T-cell (primary cell): ENCODE measurements at places on chromosomes 6 and 20.

DNA sequence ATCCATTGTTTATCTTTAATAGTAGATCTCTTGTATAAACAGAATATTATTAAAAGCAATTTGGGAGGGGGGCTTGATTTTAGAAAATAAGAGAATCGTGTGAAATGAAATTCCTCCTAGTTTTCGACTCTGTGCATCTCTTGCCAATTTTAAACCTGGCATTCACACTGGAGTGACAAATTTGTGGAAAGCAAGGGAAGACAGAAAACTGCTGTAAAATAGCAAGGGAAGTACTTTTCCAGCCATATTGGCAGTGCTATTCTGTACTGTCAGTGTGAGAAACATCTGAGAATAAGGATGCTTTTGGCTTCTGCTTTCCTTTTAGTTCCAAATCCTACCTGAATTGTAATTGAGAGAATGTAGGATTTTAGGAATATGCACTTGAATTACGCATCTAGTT, 40.2 kb downstream of the TOP1 start:
- DNase-seq = no peak

DNA sequence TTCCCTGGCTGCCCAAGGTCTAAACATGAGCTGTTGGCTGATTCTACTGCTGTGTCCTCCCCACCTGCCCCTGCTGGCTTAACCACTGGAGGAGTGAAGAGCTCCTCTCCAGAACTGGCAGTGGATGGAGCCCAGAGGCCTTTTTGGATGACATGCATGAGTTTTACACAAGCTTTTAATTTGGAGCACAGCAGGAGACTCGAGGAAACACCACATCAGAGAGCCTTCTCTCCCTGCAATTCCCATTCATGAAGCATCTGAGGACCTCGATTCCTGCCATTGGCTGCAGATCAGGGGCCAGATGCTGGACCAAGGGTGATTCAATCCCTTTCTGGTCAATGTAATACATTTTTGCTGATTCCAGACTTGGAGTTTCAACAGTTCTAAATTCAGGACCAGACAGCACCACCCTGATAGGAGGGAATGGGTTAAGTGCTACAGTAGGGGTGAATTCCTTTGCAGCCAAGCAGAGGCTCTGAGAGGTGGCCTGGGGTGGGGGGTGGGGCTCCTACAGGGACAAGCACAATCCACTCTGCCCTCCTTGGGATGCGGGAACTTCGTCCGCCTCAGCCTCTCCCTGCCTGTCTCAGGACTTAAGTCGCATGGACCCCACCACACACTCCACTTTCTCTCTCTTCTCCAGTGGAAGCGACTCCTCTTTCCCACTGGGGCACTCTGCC, 599 bp upstream of the PSORS1C1 start:
- DNase-seq = no peak

DNA sequence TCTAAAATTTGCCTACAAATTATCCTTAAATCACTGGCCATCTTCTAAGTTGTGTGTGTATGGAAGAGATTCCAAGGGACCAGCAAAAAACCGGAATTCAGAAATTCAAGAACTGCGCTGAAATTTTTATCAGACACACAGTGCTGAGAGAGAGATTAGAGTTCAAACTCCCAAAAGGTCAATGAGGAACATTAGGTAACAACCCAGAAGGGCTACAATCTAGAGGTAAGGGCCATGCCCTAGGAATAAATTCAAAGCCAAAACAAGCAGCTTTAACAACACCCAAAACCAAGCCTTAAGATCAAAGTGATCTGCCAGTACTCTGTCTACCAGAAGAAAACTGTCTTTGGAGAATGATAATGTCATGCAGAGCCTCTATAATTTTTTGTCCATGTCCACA, 17.8 kb downstream of the SRSF12 start:
- DNase-seq = no peak

DNA sequence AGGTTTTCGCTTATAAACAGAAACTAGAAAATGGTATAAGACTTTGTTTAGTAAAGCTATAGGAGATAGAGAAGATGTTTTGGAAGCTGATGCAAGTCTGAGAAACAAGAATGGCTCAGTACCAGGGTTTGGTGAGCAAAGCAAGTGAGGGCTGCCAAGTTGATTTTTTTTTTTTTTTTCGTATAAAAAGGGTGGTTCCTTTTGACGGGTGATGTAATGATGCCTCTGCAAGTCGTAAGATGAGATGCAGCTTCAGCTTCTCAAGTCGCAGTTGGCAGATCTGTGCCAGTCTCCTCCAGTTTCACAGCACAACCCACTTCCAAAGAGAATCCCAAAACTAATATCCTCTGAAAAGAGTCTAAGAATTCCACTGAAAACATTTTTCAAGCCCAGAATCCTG, 252.8 kb upstream of the CDH4 start:
- no peak for DNase-seq

- peak; percentile 29 for DNase-seq
Observed at GRCh38 chr6:42279144-42279781, 61.6 kb upstream of the MRPS10 start.

DNA sequence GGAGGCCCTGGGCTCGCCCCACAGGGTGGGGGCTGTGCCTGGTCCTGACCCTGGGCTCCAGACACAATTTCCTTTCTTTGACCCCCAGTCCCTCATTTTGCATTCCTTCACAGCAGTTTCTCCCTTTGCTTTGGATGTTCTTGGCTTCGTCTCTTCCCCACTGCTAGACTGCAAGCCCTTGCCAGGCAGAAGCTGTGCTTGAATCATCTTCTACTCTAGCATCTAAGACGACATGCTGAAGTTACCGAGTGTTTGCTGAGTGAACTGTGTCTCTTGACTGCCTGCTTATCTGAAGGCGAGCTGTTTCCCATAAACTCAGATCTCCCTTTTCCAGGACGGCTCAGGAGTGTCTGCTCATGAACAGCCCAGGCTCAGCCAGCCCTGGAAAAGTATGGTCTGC, 14.3 kb upstream of the SYNDIG1 start:
- no peak for DNase-seq

GRCh38 chr6:75419416-75419815, 74.2 kb downstream of the FILIP1 start:
- no peak for DNase-seq

DNA sequence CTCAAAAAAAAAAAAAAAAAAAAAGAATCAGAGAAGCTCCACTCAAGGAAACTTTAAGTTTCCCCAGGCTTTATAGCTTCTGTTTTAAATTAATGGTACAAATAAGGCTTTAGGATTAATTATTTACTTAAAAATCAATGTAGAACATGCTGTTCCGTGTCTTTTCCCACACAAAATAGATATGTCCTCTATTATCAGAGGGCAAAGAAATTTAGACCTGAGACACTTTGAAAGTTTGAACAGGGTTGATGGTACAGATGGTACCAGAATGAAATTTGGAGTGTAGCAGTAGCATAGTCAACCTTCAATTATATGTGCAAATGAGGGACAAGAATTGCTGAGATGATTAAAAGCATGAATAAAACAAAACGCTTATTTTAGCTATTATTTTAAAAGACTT, 32.2 kb upstream of the REV3L start:
- DNase-seq = no peak
